AG08395 (cell line): ENCODE measurements at places on chromosomes 11 and 22.
A peak's percentile ranks its signal among the peaks of the same experiment; 100 is the strongest.

DNA sequence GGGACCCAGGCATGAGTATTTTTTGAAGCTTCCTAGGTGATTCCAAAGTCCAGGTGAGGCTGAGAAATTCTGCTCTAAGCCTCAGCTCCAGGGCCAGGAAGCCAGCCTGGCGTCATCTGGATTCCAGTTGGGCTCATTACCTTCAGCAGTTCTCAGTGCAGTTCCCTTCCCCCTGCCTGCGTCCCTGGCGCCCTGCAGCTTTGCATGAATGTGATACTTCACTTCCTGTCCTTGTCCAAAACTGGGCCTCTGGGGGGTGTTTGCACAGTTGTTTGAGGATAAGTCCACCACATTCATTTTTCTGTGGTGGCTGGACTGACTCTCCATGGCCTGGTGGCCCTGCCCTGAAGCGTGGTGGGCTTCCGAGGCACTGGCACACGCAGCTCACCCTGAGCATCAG, 98.1 kb downstream of the TENM4 start:
- no peak for DNase-seq

GRCh38 chr22:50695421-50696250, 23.0 kb downstream of the SHANK3 start:
- DNase-seq: no peak

- DNase-seq: peak; percentile 34
Measured at GRCh38 chr11:64366751-64367150, 7.8 kb downstream of the RPS6KA4 start.

GRCh38 chr11:122690384-122690783, 34.9 kb downstream of the UBASH3B start:
- DNase-seq: no peak

DNA sequence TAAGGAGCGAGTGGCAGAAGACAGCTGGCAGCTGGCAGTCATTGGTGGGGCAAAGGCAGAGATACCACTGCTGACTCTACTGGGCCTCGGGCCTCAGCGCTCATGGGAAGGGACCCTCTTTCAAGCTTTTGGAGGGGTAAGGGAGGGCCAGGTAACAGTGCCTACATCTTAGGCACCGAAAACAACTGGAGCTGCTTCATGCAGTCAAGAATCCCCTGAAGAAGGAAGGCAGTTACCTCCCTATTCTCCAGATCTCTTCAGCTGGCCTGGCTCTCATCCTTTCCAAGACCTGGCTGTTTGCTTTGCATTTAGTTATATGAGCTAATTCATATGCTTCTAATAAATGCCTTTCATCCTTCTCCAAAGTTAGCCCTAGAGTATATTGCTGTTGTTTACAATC, 15.8 kb upstream of the ZNF74 start:
- no peak for DNase-seq
